ENCODE measurements at places on chromosomes 7 and 10.

GRCh38 chr10:68153473-68154210 lies 44.4 kb downstream of the MYPN start:
- DNase-seq = peak; percentile 89

DNA sequence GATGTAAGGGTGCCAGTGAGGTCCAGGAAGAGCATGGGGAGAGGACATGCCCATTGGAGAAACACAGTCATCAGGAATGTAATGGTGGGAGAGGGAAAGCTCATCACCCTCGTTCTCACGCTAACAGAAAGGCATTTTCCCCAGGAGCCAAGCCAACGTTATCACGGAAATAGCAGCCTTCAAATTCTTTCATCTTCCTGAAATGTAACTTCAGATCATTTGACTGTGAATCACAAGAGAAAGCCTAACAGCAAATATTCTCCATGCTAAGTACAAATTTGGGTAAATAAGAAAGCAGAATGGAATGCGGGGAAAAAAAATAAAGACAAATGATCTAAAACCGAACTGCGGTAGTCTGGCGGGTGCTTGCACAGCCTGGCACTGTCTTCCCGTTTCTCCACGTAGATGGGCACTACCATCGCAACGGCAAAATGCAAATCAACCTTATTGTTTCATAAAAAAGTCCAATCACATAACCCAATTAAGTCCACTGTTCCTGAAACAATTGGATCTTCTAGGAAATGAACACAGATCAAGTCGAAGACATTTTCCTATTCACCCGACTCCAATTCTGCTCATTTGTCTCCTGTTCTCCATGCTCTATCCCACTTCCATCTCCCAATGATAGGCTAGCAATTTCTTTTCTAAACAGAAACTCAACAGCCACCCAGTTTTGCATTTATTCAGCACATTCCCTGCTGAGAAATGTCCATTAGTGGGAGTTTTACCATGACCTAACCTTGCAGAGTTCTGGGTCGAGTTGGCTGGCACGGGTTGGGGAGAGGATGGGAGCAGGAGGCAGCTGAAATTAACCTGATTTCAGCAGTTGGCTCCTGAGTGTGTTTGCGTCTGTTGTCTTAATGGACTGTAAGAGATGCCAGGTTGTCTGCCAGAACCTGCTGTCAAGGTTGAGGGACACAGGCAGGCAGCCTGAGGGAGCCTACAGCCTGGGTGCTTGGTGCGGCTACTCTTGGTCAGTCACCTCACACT lies 74.6 kb upstream of the FRMD4A start:
- peak; percentile 72 for DNase-seq

DNA sequence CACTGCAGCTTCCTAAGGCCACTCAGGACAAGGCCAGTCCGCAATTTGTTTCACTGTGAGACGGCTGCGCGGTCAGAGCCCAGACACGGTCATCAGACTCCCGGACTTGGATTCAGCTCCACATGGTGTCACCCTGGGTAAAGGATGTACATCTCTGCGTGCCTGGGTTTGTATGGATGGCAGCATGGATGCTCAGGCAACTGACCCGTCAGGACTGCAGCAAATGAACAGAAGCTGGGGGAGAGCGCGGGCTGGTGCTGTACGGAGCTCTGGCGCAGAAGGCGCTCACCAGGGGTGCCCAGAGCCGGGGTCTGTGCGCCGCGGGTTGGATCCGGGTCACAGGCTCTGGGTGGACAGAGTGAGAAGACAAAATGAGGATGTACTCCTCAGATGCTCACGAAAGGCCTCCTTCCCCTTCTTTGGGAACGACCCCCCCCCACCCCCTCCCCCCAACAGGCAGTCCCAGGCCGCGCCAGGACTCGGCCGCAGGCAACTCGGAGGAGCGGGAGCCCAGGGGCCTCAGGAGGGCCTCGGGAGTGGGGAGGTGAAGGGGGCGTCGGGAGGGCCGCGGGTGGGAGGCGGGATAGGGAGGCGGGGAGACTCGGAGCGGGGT lies 92.4 kb downstream of the CXCL12 start:
- DNase-seq = no peak

DNA sequence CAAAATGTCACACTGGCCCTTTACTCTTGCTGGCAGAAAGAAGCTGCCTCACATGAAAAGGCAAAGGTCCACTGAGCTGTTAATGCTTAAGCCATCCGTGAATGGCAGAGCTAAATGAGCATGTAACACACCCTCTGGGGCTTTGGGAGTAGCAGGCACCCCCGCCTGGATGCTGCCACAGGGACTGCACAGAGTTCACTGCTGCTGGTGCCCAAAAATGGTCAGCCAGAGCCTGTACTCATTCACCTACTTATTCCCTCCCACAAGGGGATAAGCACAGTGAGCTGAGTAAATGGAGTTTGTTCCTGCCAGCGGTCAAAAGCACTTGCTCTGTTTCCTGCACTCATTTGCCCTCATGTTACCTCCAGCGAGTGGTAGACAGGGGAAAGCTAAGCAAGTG lies 374.0 kb upstream of the STEAP1 start:
- DNase-seq = no peak

GRCh38 chr10:110780704-110781103 lies 91.0 kb upstream of the PDCD4 start:
- no peak for DNase-seq

- no peak for DNase-seq
Observed at GRCh38 chr10:125828311-125828710, 5.0 kb downstream of the BCCIP start.

- no peak for DNase-seq
Observed at GRCh38 chr7:47239034-47239433, 342.9 kb downstream of the TNS3 start.

DNA sequence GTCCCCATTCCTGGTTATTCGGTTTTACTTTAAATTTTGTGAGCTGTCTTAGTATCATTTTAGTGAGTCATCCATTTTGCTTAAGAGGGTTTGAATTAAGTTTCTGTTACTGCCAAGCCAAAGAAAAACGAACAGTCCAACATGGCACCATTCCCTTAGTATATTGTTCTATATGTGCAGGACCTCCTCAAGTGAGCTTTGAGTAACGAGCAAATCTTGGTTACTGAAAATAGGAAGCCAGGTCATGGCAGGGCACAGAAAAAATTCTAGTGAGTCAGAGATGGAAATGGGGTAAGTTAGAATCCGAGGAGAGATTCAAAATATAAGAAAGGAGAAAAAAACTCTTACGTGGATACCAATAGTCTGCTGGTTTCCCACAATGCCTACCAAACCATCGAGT lies 292.9 kb downstream of the BAMBI start:
- DNase-seq = no peak

- no peak for DNase-seq
Observed at GRCh38 chr7:155358066-155358947, 60.6 kb downstream of the INSIG1 start.

GRCh38 chr10:78660446-78661106 lies 408.2 kb upstream of the ZMIZ1 start:
- no peak for DNase-seq

GRCh38 chr7:72334066-72334465 lies 78.1 kb downstream of the CALN1 start:
- no peak for DNase-seq

- no peak for DNase-seq
Observed at GRCh38 chr10:87799860-87800259, 18.2 kb downstream of the ATAD1 start.

DNA sequence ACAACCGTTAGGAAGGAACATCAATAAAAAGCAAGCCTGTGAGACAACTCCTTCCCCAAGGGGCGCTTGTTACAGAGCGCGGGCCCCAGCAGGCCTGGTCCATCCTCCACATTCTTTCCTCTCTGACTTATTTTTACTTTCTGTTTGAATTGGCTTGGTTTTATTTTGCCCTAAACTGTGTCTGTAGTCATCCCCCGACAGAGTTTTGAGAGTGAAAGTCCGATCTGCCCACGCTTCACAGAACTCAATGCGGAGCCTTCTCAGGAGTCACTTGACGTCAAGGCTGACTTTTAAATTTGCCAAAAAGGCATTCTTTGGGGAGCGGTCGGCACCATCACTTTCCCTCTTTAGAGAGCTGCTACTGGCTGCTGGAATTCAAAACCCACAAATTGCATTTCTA lies 150.1 kb upstream of the KLF6 start:
- DNase-seq = peak; percentile 37

- DNase-seq = no peak
Observed at GRCh38 chr7:81232084-81232799, 313.4 kb upstream of the SEMA3C start.

- no peak for DNase-seq
Observed at GRCh38 chr7:46853451-46853850, 728.5 kb downstream of the TNS3 start.

DNA sequence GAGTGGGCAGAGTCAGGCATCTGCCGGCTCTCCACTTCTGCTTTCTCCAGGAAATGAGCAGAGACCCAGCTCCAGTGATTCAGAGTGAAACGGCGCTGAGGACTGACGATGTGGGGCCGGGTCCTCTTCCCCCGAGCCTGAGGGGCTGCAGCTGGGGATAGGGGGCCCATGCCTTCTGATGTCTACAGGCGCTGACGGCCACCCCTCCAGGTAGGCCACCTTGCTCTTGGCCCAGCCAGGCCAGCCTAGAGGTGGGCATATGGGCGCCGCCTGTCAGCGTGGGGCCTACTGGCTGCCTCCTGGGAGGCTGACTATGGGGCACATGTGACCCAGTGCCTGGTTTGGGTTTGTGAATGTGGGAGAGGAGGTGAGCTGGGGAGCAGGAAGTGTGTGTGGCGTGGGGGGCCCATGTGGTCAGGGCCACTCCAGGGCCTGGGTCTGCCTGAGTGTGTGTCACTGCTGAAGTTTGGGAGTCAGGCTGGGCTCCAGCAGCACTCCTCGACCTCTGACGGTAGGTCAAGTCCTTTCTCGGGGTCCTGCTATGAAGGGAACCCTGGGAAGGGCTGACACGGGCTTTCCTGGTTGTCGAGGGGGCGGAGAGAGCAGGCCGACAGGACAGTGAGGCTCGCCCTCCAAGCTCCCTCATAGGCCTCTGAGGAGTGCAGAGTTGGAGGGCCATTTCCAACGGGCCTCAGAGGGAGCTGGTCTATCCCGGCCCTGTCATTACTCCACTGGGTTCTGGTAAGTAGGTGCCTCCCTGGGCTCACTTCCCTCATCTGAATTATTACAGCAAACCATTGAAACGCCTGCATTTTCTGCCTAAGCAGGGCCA lies at the start of gene WDFY4:
Gene WDFY4, plus strand, starts transcription at position 82 of the 832 bp plus-strand sequence. CDS start 24,860 bp downstream, outside the sequence.
- DNase-seq = no peak

DNA sequence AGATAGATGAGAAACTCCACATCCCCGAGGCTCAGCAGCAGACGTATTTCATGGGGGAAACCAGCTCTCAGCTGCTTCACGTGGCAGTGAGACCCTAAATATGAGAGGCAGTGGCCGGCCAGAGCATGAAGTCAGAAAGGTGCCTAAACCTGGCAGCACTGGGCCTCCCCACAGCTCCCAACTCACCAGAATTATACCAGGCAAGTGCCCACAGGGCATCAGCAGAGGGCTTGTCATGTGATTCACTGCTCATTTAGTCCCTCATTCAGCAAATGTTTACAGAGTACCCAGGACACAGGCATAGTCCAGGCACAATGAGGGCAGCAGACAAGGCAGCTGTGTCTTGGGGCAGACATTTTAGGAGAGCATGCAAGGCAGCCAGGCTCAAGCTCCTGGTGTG lies 212.6 kb downstream of the PTPRN2 start:
- DNase-seq = no peak

GRCh38 chr7:78379148-78379547 lies 580.6 kb downstream of the PHTF2 start:
- peak; percentile 20 for DNase-seq

- no peak for DNase-seq
Observed at GRCh38 chr10:61021926-61022325, 77.9 kb upstream of the RHOBTB1 start.

GRCh38 chr7:112497481-112497880 lies 16.7 kb downstream of the LSMEM1 start:
- no peak for DNase-seq

DNA sequence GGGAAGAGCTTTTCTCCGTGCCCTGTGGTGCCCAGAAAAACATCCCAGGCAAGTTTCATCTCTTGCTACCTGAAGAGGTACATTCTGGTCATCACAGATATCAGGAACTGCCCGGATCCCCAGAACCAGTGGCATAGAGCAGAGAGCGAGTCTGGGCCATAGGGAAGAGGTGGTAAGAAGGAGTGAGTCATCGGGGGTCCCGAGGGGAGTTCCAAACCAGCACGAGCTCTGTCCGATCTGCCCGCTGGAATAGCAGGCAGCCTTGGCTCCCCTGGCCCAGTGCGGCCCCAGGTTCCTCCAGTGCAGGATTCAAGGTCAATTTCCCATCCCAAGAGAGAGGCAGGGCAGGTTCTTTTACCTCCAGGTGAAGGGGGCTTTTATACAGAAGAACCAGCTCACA lies 124.7 kb downstream of the RGS10 start:
- DNase-seq = no peak

DNA sequence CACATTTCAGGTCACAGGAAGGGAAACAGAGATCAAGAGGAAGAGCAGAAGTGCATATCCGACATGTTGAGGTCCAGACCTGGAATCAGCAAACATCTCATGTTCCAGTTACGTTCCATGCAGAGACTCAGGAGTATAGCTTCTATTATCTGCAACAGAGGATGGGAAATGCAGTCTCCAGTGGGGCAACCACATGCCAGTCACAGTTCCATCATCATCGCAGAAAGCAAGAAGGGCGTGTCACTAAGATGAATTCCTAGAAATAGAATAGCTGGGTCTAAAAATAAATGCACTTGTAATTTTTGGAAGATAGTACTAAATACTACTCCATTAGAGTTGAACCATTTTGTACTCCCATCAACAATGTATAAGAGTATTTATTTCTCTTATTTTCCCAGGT lies 133.2 kb upstream of the MDFIC start:
- DNase-seq = no peak

GRCh38 chr7:151235091-151235787 lies 3.0 kb downstream of the CHPF2 start:
- DNase-seq = no peak

DNA sequence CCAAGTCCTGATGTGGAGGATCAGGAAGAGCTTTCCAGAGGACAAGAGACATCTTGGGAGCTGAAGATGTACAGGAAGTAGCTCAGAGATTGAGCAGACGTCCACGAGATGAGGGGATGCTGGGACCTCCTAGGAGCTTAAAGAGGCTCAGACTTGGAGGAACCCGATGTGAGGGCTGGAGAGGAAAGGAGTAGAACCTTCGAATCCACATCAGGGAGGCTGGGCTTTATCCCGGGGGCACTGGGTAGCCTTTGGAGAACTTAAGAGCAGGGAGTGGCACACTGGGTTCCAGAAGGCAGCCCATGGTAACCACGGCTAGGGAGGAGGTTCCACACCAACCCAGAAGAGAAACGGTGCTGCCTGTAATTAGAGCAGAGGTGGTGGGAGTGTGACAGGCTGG lies 10.8 kb downstream of the PRKCQ start:
- no peak for DNase-seq

DNA sequence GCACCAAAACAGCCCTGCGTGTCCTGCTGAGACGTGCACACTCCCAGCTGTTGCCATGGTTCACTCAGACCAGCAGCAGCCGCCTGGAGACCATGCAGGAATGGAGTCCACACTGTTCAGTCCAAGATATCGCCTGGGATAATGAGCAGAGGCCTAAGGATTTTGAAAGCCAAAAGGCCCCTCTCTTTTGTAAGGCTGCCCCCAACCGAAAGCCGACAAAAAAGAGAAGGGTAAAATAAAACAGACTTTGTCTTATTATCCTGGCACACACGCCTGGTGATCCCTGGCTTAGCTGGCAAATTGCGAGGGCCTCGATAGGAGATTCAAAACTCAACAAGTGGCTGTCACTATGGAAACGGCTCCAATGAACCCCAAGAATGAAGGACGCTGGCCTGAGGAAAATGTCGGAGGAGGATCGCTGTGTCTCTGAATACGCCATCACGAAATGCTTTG lies 263.6 kb downstream of the SKIDA1 start:
- DNase-seq = no peak

GRCh38 chr7:4460597-4460996 lies 221.5 kb upstream of the FOXK1 start:
- no peak for DNase-seq

- peak; percentile 27 for DNase-seq
Observed at GRCh38 chr10:58266003-58266825, 1.5 kb downstream of the IPMK start.

Data from amniotic stem cell (primary cell).